ENCODE measurements at places on chromosomes 3 and 15. TPM values are rescaled to one million over a fixed set of nuclear protein-coding genes. Genes with fewer than 3 reads are reported as not detected.

- no peak for DNase-seq
Measured at GRCh38 chr3:62159709-62160092, 213.6 kb downstream of the FEZF2 start.

The GAP43 gene
- total RNA-seq, result 0.11 TPM

DNA sequence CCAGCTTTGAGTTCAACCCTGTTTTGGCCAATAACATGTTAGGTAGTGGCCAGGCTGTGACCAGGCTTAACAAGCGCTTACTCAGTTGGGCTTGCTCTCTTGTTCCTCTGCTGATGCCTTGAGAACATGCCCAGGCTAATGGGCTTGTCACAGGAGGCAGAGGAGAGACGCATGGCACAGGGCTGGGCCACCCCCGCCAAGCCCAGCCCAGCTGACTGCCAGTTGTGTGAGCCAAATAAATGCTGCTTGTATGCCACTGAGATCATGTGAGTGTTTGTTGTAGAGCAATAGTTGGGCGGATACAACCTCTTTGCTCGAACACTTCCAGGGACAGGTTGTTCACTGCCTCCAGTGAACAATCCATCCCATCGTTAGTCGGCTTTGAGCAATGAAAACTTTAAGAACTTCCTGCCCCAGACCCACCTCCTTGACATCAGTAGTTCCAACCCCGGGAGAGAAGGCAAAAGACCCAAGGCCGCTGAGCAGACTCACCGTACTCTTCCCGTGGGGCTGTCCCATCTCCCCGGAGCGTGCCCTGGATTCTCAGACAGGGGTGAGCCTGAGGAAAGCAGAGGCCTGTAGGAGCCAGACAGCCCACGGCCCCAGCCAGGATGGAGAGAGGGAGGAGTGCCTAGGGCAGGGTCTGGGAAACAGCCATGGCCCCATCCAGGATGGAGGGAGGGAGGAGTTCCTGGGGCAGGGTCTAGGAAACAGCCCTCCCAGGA, 4.1 kb downstream of the PLA2G4F start:
- no peak for DNase-seq

The CCR3 gene
- total RNA-seq, result not detected

GRCh38 chr3:68878322-68878721, 54.0 kb downstream of the TAFA4 start:
- peak; percentile 8 for DNase-seq

The ANKRD63 gene
- total RNA-seq, result 1.8 TPM

The VPS33B gene
- 19.9 TPM for total RNA-seq

The DAPK2 gene
- 3.3 TPM for total RNA-seq

DNA sequence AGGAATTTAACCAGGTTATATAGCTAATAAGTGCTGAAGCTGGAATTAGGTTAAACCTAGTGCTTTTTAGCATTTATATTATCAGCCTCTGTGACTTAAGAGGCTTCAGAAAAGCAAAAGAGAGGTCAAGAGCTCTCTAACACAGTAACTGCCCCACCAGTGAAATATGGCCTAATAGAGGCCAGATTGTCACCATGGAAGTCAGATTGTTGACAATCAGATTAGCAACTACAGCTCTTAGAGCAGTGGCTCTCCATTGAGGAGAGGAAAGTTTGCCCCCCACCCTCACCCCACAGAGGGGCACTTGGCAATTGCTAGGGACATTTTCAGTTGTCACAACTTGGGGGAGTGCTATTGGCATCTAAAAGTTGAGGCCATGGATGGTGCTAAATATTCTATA, 23.3 kb upstream of the LMOD3 start:
- DNase-seq, result no peak

DNA sequence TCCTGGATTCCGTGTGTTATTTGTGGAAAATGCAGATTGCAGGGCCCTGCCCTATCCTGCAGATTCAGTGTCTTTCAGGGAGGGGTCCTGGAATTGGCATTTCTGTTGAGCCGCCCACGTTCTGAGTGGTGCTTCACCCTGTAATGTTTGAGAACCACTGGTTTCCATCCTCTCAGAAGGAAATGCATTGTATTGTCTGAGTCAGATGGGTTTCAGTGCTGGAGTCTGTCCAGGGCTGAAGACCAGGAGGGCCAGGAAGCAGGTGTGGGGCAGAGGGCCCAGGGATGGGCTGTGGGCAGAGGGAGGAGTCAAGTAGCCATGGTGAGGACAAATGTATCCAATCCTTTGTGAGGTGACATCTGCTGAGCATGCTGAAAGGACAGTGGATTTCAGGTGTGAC, 123.8 kb downstream of the SV2B start:
- no peak for DNase-seq

DNA sequence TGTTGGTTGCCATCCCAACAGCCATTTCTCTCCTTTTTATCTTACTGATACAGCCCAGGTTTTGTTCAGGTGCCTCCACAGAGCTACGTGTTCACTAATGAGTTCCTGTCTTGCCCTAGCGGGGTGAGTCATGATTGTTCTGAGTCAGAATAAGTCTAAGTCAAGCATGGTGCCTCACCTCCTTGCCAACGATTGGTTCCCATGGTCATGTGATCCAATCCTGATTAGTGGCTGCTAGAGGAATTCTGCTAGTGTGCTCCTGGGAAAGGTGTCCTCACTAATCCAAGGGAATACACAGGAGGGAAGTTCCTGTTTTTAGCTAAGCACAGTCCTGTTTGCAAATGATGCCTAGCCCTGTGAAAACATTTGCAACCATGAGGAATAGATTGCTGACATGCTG, 99.8 kb downstream of the NSUN3 start:
- peak; percentile 7 for DNase-seq

GRCh38 chr3:49873623-49874022, 3.9 kb upstream of the CAMKV start:
- no peak for DNase-seq

DNA sequence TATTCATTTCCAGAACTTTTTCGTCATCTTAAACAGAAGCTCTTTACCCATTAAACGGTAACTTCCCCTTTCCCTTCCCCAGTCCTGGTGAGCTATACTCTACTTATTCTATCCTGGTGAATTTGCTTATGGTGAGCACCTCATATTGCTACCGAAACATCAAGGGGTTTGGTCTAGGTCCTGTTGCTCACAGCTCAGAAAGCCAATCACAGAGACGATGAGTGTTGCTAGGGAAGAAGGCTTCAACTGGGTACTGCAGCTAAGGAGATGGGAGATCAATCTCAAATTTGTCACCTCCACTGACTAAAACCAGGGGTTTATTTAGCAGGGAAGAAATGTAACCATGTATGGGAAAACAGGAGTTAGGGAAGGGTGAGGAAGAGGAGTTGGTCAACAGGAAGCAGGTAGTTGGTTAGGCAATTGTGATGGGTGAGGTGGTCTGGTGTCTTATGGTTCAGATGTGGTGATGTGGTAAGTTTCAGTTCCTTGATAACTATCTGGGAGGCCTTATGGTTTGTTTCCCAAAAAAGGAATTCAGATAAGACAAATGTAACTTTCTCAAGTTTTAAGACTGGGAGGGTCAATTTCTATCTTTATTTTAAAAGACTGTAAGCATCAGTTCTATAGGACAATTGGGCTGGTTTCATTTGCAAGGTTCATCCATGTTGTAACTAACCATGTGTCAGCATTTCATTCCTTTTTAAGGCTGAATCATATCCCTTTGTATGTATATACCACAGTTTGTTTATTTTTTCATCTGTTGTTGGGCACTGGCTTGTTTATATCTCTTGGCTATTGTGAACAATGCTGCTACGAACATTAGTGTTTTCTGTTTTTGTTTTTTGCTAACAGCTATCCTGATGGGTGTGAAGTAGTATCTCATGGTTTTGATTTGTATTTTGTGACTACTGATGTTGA, 24.3 kb downstream of the ARHGAP11B start:
- no peak for DNase-seq

The PSMD2 gene
- 325 TPM for total RNA-seq

The ZNF860 gene
- not detected for total RNA-seq

- DNase-seq, result no peak
Measured at GRCh38 chr3:27360113-27361078, 8.8 kb downstream of the NEK10 start.

DNA sequence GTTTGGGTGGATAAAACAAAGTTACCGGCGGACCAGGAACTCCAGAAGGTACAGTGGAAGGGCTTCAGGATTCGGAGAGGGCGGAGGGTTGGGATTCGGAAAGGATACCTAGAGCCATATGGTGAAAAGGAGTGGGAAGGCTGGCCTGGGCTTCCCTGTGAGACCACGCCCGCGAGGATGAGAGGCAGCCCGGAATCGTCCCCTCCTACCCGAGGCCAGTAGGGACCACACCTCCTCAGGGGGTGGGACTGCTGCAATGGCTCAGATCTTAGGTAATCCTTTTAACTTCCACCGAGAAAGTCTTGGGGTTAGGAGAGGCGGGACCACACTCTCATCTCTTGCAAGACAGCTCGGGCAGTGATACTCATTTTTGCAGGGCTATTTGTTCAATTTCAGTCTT, 511.3 kb downstream of the OCA2 start:
- DNase-seq, result peak; percentile 49

The FGF12 gene
- total RNA-seq, result not detected

DNA sequence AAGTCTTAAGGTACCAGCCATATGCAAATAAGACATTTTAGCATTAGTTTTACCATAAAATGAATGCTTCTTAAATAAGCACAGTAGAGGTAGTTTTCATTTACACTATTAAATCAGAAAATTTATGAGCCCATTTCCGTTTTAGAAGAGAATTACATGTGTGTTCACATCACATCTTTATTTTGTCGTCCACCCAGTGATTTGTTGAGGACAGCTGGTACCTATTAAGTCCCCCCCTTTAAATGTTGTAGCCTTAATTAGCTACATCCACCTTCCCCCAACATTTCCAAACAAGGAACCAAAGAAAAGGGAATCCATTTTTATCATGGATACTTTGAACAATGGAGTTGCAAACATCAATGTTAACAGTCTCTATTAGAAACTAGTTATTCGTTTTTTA, 6.8 kb downstream of the IL17RD start:
- DNase-seq, result no peak

- DNase-seq, result no peak
Measured at GRCh38 chr3:45032113-45032512, 6.0 kb downstream of the CLEC3B start.

- DNase-seq, result no peak
Measured at GRCh38 chr3:141070727-141071357, 19.7 kb downstream of the SPSB4 start.

DNA sequence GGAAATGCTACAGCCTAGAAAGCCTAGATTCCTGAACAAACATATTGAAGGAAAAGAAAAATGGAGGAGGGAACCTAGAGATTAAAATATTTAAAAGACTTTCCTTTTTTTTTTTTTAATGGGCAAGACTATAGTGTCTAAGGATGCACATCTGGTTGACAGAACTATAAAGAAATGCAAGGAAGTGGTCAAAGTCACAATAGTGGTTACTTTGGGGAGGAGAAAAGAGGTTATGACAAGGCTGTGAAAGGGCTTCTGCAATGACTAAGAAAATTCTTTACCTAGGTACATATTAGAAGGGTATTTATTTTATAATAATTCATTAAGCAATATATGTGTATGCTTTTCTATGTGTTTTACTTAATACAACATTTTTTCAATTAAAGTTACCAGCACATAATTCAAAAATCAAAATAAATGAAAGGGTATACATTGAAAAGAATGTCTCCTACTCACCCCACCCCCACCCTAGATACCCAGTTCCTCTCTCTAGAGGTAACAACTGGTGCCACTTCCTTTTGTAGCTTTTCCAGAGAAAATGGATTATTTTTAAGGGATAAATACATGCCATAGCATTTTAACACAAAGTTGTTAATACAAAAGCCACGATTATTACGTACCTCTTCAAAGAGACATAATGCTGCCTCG, 70.1 kb downstream of the HERC1 start:
- DNase-seq, result no peak
